Liver (tissue), 10 donors: ENCODE measurements at places on chromosomes 7 and 10.

GRCh38 chr7:12716134-12716681 is 28.8 kb downstream of the ARL4A start:
- no peak for DNase-seq

- no peak for DNase-seq
Observed at GRCh38 chr10:121645696-121646095, 47.5 kb upstream of the FGFR2 start.

GRCh38 chr7:128145191-128145590 is 95.9 kb upstream of the LEP start:
- DNase-seq = no peak

DNA sequence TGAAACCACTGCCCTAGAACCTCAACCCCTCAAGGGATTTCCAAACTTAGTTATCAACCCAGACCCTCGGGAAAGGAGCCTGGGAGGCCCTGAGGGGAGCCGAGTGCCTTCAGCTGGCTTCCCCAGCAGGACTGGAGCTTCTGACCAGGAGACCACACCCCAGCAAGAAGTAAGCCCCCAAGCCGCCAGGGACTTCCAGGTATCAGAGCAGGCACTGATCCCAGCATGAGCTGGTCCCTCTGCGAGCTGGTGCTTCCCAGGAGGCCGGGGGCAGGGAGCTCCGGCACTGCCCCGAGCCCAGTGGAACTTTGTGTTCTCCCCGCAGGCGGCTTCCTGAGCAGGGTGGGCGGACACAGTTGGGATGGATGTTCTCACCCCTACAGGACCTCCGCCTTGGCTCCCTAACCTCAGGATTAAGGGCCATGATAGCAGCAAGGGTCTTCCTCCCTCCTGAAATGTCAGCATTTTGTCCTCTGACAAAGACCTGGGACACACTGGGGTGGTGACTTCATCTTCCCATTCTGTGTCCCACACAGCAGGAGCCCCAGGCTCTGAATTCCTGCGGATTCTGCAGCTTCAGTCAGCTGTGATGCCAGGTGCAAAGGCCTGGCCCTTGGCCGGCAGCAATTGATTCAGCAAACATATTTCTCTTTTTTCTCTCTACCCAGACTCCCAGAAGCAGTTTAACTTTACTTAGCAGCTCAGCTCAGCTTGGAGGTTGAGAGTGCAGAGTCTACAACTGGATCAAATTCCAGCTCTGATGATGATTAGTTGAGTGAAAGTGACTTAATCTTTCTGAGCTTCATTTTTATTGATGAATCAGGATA is 11.6 kb downstream of the ATP6V0E2 start:
- DNase-seq = peak; percentile 36

GRCh38 chr10:27986821-27987220 is 12.1 kb downstream of the ODAD2 start:
- no peak for DNase-seq

- no peak for DNase-seq
Observed at GRCh38 chr7:1193593-1194424, 33.8 kb upstream of the ZFAND2A start.

DNA sequence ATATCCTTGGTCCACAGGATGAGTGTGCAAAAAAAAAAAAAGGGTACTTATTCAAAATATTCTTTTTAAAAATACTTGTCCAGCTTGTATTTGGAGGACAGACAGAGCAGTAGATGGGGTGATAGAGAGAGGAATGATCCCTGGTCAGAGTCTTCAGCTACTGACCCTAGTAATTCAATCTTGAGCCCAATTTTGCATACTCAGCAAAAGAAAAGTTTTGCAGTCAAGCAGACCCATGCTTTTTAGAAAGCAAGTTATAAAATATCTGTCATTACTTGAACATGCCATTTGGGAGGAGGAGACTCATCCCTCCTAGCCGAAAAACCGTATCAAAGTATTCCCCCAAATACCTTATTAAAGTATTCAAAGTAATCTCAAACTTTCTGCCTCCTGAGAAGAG is 585.0 kb downstream of the KCNMA1 start:
- DNase-seq = no peak

DNA sequence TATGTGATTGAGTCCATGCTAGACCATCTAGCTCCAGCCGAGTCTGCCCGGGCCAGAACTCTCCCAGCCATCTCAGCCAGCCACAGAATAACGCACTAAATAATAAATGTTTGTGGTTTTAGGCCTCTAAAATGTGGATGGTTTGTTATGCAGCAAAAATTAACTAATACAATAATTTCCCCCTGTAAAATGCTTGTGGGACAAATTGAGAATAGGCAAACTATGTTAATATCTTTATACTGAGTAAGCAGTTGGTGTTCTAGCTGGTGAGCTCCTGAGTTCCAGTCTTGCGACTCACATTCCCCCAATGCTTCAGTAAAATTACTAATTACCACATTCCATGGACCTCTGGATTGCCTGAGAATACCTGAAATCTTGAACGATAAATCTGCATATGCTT is 316.8 kb upstream of the NFE2L3 start:
- DNase-seq = no peak

GRCh38 chr10:110530131-110530831 is 32.6 kb downstream of the DUSP5 start:
- DNase-seq = no peak

DNA sequence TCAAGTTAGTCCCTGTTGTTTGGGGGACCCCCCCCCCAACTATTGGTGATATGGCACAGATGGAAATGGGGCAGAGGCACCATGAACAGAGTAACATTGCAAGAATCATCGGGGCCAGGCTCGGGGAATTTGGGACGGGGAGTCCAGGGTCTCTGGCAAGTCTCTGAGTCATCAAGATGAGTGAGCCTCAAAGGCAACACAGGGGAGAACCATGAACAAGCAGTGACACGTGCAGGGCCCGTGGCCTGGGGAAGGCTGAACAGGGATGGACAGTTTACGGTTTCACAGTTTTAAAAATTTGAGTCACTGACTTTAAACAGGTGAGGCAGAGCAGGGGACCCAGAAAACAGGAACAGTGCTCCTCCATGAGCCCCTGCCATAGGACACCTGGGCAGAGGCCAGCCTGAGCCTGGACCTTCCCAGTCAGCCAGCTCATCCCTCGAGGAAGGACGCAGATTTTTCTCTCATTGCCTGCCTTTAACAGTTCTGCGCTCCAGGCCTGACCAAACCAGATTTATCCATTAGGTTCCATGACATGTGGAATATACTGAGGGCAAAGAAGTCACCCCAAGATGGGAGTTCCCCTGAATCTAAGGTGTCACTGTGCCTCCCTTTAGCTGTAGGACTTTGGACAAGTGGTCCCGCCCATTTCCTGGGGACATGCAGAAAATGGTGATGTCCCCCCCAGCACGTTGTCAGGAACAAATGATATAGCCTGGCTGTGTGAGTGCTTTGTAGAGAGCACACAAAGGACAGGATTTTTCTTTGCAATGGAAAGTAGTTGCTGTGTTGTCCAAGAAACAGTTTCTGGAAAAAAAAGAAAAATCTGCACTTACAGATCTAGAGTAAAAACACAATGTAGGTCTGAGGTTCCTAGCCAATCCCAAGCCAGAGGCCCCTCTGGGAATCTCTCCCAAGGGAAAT is 23.8 kb downstream of the CHST15 start:
- DNase-seq = no peak

DNA sequence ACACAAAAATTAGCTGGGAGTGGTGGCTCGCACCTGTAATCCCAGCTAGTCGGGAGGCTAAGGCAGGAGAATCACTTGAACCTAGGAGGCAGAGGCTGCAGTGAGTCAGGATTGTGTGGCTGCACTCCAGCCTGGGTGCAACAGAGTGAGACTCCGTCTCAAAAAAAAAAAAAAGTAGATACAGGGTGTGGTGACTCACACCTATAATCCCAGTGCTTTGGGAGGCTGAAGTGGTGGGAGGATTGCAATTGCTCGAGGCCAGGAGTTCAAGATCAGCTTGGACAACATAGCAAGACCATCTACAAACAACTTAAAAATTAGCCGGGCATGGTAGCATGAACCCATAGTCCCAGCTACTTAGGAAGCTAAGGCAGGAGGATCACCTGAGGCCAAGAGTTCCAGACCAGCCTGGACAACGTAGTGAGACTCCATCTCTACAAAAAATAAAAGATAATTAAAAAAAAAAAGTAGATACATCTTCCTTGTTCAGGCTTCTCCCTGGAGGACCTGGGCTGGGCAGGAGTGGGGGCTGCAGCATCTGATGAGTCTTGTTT is 2.0 kb downstream of the MOSPD3 start:
- DNase-seq = no peak

DNA sequence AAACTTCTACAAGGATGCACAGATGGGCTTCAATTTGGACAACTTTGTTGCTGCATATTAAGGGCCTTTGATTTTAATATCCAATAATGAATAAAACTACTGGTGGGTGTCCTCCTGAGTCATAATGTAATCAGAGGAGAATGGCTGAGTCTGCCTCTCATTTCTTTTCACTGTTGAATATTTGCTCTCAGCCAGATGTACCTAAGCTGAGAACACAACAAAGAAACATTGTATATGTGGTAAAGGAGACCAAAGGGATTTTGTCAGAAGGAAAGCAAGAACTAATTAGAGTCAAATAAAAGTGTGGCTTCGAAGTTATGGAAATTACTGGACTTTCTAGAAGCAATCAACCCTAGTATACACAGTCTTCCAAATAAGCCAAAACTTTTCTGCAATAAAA is 131.0 kb upstream of the BET1 start:
- DNase-seq = no peak

GRCh38 chr7:37673523-37673922 is 10.0 kb upstream of the GPR141 start:
- no peak for DNase-seq

- DNase-seq = no peak
Observed at GRCh38 chr7:142381727-142382390, 124.0 kb upstream of the PRSS58 start.

DNA sequence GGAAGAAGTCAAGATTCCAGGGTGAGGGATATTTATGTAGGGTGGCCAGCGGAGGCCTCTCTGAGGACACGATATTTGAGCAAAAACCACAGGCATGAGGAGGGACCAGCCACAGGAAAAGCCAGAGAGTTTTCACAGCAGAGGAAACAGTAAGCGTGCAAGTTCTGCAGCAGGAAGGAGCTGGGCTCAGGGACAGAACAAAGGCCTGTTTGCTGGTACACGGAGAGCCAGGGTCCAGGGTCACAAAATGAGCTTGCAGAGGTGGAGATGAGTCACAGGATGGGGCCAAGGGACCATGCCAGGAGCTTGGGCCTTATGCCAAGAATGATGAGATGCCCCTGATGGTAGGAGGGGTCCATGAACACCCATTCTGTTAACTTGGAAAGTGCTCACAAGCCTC is 283.5 kb downstream of the PLXNA4 start:
- DNase-seq = no peak

DNA sequence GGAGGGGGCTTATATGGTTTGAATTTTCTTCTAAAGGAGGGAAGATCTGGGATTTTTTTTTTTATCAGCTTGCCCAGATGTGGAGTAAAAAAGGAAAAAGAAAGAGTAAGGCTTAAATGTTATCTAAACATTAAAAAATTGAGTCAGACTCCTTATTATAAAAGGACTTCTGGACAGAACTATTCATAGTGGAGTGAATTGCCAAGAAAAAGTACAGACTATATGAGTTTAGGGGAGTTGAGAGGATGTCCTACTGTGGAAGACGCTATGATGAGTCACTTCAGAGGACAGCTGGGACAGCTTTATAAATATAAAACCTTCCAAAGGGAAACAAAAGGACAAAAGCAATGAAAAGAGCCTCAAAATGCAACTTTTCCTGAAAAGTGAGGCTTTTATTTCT is 73.0 kb downstream of the TFPI2 start:
- no peak for DNase-seq

DNA sequence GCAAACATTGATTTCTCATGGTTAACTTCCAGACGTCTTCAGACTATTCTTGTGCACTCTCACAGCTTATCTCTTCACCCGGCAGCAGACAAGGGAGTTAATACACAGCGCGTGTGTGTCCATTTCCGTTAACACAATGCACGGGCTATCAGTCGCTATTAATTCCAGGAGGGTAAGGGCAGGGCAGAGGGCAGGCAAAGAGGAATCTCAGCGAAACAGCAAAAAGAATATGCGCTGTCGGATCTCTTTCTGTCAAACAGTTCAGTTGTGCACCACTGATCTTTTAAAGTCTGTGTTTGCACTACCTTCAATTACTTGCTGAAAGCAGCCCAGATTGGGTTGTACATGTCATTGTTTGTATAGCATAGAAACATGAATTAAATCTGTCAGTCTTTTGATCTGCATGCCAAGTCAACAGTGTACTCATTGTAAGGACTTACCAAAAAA is 41.1 kb upstream of the CABCOCO1 start:
- no peak for DNase-seq

- no peak for DNase-seq
Observed at GRCh38 chr7:143384148-143384547, 3.0 kb downstream of the ZYX start.

GRCh38 chr10:4479342-4479741 is 346.7 kb upstream of the AKR1E2 start:
- no peak for DNase-seq

- DNase-seq = no peak
Observed at GRCh38 chr10:89167915-89168314, 39.2 kb downstream of the CH25H start.

- DNase-seq = no peak
Observed at GRCh38 chr7:43385856-43386255, 197.1 kb upstream of the STK17A start.

DNA sequence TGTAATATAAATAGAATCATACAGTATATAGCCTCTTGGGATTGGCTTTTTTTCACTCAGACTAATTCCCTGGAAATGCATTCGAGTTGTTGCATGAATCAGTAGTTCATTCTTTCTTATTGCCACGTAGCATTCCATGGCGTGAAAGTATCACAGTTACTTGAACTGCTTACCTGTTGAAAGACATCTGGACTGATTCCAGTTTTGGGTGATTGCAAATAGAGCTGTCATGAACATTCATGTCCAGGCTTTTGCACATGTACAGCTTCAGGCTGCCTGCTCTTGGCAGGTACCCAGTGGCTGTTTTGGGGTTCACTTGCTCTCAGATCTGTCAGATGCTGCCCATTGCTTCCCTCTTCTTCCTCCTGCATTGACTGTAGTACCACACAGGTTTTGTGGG is 54.9 kb downstream of the LRGUK start:
- no peak for DNase-seq

DNA sequence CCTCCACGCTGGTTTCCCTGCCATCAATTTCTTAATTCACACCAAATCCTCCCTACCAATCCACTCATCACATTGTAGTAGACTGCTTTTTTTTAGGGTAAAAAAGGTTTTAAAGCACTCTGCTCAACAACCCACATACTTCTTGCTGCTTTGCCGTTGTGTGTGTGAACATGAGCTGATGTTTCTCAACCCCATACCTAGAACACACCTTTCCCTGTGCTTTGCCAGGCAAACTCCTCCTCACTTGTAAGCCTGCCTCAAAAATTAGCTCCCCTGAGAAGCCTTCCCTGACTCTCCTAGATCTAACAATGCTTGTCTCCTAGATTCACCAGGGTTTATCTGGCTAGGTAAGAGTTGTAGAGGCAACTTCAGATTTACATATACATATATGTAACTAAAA is 119.0 kb upstream of the FAM133B start:
- DNase-seq = no peak

GRCh38 chr10:23826421-23826820 is 382.5 kb upstream of the KIAA1217 start:
- no peak for DNase-seq

GRCh38 chr10:133024704-133025557 is 62.8 kb upstream of the ADGRA1 start:
- DNase-seq = no peak

GRCh38 chr7:10875080-10875479 is 98.6 kb upstream of the PHF14 start:
- DNase-seq = no peak

- no peak for DNase-seq
Observed at GRCh38 chr10:116487522-116488430, 58.0 kb upstream of the PNLIP start.
